ENCODE measurements at places on chromosomes 6 and 20. TPM values are rescaled to one million over a fixed set of nuclear protein-coding genes. Genes with fewer than 3 reads are reported as not detected.

The AGPAT4 gene
- 27.4 TPM for total RNA-seq

The PROCR gene
- 22.2 TPM for total RNA-seq

The KCNQ5 gene
- 2.0 TPM for total RNA-seq

The IL20RA gene
- total RNA-seq, result 1.3 TPM

The PTPRT gene
- total RNA-seq, result 1.1 TPM

The FGD2 gene
- total RNA-seq, result 0.44 TPM

The C20orf96 gene
- total RNA-seq, result 30.3 TPM

The ISM1 gene
- total RNA-seq, result 0.52 TPM

The THEMIS gene
- not detected for total RNA-seq

The CCN2 gene
- total RNA-seq, result 75.9 TPM

The CPNE5 gene
- total RNA-seq, result 0.71 TPM

The CAGE1 gene
- 0.11 TPM for total RNA-seq

The C20orf144 gene
- total RNA-seq, result 0.21 TPM

The GRM1 gene
- 0.41 TPM for total RNA-seq

The TRIM10 gene
- total RNA-seq, result 0.22 TPM

The CFAP206 gene
- total RNA-seq, result not detected

The TCP11 gene
- total RNA-seq, result not detected

The SIM1 gene
- 0.11 TPM for total RNA-seq

The HLA-DOB gene
- 0.46 TPM for total RNA-seq

The WASF1 gene
- total RNA-seq, result 28.9 TPM

The ADAM33 gene
- total RNA-seq, result 7.0 TPM

The DEFB126 gene
- 0.89 TPM for total RNA-seq

The KATNA1 gene
- total RNA-seq, result 16.1 TPM

The BTN1A1 gene
- 0.14 TPM for total RNA-seq

The SIRPB2 gene
- total RNA-seq, result not detected

The ADGRF5 gene
- total RNA-seq, result 0.11 TPM

The PPIL4 gene
- total RNA-seq, result 24.8 TPM

The GPRC6A gene
- 0.17 TPM for total RNA-seq

The MCHR2 gene
- not detected for total RNA-seq

Measured in WTC11 (cell line).